ENCODE measurements at places on chromosomes 16 and 17.

DNA sequence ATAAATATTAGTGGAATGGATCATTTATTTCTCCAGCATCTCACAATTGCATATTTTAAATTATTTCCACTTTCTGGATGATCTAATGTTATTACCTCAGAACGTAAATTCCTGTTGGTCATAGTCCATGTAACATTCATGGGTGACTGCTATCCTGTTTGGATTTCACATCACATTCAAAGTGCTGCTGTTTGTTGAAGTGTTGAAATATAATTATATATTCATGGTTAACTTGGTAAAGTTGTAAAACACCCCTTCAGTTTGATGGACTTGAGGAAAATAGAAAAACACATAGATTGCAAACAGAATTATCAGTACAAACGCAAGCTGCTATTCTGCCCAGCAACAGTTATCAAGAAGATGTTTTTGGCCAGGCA, 59.6 kb downstream of the TANGO6 start:
- DNase-seq: no peak

DNA sequence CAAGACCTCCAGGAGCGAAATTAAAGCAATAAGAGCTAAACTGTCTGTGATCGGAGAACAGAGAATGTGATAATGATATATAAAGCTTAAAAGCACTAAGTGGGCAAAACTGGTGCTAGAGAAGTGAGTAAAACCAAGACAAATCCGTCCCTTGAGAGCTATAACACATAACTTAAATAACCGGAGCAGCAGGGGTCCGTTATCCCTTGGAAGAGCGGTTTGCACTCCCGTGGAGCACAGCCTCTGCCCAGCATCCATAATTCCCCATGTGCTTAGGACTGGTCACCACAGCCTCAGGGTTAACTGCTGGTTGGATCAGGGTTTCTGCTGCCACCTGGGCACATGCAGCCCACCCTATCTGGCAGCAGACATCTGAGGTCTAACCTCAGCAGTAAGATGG, 489.0 kb downstream of the NPIPA7 start:
- DNase-seq: no peak

GRCh38 chr16:54171626-54172537, 114.7 kb downstream of the IRX3 start:
- no peak for DNase-seq

DNA sequence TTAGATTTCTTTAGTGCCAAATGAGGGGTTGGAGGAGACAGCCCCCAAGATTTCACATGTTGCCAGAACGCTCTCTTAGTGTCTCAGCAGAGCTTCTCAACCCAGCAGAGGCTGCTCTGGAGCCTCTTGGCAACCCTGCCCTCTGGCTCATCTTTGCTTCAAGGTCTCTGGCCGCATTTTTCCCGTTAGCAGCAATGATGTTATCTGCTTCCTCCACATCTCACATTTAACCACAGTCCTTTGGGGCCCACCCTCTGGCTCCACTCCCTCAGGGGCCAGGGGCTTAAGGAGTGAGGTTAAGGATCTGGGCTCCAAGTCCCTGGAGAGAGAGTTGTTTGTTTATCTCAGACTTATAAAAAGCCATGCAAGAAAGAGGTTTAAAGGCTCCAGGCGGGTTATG, 3.3 kb upstream of the XYLT1 start:
- DNase-seq: no peak

DNA sequence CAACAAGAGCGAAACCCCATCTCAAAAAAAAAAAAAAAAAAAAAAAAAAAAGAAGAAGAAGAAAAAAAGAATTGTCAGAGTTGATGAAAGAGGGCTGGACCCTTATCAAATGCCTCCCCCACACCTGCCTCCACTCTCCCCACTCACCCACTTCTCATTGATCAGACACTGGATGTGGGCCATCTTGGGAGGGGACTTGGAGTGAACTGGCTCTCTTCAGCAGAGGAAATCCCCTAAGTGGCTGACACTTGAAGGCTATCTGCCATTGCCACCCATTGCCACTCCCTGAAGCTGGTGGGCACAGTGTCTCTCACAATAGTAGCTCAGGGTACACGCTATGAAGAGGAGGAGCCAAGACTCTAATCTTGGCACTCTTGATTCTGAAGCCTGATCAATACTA, 1.6 kb downstream of the ITGA2B start:
- no peak for DNase-seq

- no peak for DNase-seq
Measured at GRCh38 chr16:6343157-6343556, 989.5 kb upstream of the RBFOX1 start.

All from tibial nerve (tissue), 4 donors.